ENCODE measurements at places on chromosomes 5 and 9.

DNA sequence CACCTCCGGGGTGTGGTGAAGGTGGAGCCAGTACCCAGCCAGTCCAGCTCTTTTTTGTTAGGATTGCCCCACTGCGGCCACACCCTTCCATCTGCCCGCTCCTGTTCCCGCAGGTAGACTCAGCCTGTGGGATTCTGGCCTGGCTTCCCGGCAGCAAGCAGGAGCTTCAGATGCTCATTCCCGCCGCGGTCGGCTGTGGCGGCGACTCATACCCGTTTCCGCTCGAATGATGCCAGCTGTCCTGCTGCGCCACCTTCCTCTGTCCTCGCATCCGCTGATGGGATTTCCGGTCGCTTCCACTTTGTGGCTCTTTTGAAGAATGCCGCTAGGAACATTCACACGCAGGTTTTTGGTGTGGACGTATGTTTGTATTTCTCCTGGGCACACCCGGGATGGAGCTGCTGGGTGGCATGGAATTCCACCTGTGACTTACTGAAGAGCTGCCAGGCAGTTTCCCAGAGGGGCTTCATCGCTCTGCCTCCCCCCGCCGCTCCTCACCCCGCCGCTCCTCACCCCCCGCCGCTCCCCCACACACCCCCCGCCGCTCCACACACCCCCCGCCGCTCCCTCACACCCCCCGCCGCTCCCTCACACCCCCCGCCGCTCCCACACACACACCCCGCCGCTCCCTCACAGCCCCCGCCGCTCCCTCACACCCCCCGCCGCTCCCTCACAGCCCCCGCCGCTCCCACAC, 60.3 kb downstream of the TENT4A start:
- no peak for DNase-seq

DNA sequence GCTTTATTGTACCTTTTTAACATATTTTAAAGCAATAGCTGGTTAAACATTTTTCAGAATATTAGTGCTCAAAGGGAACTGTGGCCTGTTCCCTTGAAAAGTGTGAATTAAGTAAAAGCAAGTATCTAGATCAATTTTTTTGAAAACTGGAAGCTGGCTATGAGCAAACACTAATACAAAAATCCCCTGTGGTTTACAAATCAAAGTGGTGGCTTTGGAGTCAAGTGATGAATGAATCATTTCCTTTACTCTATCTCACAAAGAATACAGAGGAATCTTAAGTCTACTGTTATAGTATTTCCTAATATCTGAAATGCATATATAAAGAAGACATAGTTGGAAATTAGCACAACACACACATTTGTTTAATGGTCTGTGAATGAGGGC, 212.4 kb upstream of the C9orf72 start:
- DNase-seq, result no peak

DNA sequence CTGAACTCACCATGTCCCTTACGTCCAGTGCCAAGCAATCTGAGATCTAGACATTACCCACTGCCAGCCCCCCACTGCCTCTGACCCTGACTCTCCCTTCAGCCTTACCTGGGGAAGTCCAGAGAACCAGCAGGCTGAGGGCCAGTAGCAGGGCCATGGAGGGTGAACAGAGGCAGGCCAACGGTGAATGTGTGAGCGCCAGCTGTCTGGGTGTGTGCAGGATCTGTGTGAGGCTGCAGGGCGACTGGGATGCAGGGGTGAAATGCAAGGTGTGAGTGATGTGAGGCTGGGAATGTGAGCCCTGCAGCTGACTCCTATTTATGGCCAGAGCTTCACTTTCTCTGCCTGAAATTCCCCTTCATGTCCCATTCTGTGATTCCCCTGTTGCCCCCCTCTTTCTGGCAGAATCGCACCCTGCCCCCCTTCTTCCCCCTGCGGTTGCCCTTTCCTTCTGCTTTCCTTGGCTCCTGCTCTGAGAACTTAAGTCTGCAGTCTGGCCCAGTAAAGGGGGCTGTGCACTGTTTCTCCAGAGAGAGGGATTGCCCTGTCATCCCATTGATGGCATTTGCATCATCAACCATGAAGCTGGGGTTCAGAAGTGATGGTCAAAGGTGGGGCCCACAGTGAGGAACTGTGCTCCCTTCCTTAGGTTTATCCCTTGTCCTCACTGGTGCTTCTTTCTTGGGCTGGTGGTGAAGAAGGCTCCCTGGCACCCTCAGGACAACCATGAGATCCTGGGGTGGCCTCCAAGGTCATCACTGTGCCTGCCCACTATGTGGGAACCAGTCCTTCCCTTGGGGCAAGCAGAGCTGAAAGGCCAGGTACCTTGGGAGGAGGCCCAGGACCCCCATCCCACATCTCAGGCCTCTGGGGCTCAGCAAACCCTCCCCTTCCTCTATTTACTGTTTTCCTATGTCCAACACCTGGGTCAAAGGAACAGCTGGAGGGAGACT, at the start of gene CCL19:
Gene CCL19 (minus strand): TSS at position 294 of the 953 bp plus-strand sequence. CDS start 137 bp downstream, at position 157.
- no peak for DNase-seq

- peak; percentile 8 for DNase-seq
Observed at GRCh38 chr5:26482810-26483375, 555.5 kb downstream of the CDH9 start.

DNA sequence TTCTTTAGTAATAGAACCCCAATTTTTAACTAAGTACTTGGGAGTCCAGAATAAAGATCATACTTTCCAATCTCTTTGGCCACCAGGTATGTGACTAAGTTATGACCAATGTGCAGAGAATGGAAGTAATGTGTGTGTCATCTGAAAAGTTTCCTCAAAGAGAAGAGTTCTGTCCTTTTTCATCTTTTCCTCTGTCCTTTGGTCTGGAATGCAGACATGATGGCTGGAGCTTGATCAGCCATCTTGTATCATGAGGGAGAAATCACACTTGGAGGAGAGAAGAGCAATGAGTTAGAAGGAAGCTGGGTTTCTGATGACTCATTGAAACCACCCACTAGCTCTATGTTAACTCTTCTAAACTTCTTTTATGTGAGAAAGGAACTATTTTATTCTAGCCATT, 5.5 kb upstream of the CPEB4 start:
- DNase-seq, result no peak

GRCh38 chr5:98599016-98599415, 174.4 kb upstream of the RGMB start:
- DNase-seq, result no peak

GRCh38 chr5:56148453-56148971, 84.6 kb downstream of the ANKRD55 start:
- DNase-seq, result no peak

DNA sequence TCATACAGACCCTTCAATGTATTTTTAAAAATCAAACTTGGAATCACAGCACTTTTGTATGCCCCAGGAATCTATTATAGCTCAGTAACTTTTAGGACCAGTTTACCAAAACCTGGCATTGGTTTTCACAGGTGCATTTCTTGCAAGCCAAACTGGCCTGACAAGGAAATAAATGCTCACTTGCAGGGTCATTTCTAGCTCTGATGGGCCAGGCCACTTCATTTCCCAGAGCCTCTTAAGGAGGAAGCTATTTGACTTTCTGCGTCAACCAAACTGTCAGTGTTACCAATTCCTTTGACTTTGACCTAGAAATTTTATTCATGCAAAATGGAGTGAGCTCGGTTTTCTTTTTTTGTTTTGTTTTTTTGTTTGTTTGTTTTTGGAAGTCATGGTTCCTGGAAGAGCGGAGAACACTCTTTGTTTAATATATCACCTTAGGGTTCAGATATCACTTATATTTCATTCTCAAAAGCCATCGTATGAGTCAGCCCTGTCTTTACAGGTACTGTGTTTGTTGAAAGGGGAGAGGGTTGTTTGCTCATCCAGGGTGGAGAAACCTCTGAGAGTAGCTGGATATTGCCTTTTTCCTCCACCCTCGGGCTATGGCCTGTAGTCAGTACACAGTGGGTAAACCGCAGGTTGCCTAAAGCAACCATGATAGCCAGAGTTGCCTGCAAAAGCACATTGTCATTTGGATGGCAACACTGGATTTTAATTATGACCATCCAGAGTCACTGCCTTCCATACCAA, 58.9 kb downstream of the GNA14 start:
- no peak for DNase-seq

Data from fibroblast of the conjunctiva (primary cell).